Activated T-cell treated with anti-CD3 and anti-CD28 coated beads, Interleukin-2, amount 50 U/mL, for 4 hours (primary cell): ENCODE measurements at places on chromosomes 4 and X. TPM values are rescaled to one million over a fixed set of nuclear protein-coding genes. Genes with fewer than 3 reads are reported as not detected.
A peak's percentile ranks its signal among the peaks of the same experiment; 100 is the strongest.

Gene ATP8A1
- total RNA-seq: 14.8 TPM

DNA sequence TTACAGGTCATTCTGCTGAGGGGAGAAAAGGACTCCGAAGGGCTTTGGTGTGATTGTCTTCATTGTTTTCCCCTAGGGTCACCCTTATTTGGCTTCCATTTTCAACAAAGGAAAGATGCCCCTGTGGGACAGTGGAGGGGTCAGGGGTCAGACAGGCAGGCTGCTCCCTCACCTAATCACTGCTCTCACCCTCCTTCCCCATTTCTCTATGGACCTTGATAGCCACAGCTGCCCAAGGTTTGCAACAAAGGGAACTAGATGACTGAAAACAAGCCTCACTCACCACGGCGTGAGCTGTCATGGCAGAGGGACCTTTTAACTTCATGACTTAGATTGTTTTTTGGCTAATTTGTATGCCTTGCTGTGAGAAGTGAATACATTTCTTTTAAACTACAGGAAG, 40.7 kb downstream of the C4orf51 start:
- DNase-seq: no peak

- DNase-seq: no peak
These were observed 548.0 kb upstream of the IGFBP7 start for GRCh38 chr4:57658188-57658587.

GRCh38 chrX:65866146-65866545, 173.7 kb downstream of the VSIG4 start:
- no peak for DNase-seq

Gene DUSP21
- not detected for total RNA-seq

Gene CXCL8
- 4.2 TPM for total RNA-seq

DNA sequence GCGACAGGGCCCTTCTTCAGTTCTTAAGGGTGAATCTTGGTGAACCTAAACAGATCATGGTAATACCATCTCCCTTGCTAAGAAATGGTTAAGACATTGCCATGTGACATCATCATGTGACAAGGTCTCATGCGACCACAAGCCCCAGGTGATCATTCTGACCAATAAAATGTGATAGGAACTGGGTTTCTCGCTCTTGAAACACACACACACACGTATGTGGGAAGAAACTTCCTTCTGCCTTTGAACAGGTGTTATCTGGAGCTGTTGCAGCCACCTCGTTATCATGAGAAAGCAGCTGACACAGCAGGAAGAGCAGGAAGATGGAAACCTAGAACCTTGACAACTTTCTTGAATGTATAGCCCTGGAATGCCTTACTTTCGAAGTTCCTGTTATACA, 10.2 kb downstream of the SOD3 start:
- no peak for DNase-seq

Gene HSPA4L
- 0.08 TPM for total RNA-seq

DNA sequence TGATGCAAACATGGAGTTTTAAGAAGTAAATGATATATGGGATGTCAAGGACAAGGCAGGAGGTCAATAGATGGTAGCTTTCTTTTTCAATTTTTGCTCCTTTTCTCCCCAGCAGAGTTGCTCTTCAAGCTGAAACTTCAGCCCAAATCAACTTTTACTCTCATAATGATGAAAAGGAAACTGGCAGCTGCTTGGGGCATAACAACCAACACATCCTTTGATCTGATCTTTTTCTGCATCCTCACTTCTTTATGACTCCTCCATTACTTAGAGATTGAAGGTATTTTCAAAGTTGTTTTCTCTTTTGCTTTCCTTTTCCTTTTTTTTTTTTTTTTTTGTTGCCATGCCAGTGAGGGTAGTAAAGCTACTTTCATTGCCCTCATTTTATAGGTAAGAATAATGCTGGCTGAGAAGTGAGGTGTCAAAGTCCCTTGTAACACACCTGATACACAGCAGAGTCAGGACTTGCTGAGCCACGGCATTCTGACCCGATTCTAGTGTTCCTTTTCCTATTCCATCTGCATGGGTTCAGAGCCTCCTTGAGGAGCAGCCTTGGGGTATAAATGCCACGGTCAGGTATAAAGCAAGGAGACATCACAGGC, 26.9 kb downstream of the SLC2A9 start:
- no peak for DNase-seq

GRCh38 chr4:100742045-100742444, 224.2 kb upstream of the EMCN start:
- no peak for DNase-seq

Gene IBSP
- total RNA-seq: not detected

Gene GYG2
- not detected for total RNA-seq

DNA sequence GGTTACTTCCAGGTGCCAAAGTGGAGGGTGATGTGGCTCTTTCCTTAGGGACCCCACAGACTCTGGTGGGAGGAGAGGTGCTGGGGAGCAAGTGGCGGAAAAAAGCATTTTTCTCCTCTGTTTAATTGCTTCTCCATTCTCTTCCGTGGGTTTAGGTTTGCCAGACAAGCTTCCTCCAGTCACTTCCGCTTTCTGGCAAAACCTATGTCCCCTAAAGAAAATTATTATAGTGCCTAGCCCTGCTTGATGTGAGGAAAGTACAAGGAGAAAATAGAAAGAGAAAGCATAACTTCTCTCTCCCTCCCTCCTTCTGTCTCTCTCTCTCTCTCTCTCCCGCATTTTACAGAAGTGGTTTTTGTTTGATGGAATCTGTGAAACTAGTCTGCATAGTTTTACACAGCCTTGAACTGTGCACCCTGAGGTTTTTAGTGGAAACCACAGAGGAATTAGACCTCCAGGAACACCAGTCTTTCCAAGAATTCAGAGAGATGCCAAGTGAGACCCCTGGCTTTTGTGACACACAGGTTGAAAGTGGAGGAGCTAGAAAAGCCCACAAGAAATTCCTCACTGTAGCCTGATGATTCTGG, 231.1 kb upstream of the ANXA3 start:
- no peak for DNase-seq

DNA sequence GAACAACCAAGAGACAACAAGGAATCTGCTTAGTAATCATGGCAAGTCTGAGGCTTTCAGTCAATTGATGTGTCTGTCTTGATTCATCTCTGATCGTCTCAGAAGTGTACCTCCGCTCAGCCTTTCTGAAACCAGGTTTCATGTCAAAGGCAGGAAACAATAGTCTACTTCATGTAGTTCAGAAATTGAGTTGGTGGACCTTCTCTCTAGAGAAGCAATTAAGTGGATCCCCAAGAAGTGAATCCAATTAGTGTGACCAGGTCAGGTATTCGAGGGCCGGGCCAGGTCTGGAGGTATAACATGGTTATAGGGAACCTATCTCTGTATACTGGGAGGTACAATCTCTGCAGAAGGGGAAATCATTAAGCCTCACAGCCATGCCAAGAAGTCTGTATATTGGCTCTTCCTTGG, 32.0 kb downstream of the DAPP1 start:
- DNase-seq: no peak

DNA sequence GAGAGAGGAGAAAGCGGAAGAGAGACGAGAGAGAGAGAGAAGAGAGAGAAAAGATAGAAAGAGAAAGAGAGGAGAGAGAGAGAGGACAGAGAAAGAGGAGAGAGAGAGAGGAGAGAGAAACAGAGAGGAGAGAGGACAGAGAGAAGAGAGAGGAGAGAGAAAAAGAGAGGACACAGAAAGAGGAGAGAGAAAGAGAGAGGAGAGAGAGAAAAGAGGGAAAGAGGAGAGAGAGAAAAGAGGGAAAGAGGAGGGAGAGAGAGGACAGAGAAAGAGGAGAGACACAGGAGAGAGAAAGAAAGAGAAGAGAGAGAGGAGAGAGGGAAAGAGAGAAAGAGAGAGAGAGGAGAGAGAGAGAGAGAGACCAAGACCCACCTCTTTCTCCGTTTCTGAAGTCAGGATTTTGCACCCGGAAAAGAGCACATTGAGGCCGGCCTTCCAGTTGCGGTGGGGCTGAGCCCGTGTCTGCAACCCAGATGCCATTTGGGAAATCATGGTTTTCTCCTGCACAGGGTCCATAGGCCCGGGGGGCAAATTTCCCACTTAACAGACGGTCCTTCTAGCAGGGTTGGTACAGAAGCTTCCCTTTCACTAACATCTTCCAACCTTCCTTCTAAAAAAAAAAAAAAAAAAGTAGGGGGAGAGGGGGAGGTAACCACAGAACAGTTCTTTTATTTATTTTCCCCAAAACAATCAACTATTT, 60.9 kb downstream of the CRLF2 start:
- no peak for DNase-seq

Gene NXF2B
- total RNA-seq: not detected

DNA sequence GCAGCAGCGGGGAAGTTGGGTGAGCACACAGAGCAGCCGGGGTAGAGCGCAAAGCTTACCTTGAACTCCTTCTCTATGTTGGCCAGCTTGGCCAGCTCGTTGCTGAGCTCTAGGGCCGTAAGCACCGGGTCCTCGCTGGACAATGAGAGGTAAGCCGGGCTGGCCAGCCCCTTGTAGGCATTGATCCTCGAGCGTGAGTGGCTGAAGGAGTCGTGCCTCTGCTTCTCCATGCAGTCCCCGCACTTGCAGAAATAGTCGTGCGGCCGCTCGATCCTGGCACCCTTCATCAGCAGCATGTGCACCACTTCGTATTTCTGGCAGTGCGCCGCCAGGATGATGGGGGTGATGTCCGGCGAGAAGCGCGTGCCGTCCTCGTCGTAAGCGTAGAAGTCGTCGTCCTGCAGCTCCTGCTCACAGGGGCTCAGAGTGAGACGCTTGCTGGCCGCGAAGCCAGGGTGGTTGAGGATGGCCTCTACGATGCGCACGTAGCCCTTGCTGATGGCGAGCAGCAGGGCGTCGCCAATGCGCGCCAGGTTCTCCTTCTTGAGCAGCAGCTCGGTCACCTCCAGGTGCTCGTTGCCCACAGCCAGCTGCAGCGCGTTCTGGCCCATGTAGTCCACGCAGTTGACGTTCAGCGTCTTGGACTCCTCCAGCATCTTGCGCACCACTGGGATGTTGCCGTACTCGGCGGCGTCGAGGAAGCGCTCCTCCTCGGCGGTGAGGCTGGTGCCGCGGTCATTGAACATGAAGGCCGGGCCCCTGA, 19.5 kb downstream of the TRPC3 start:
- DNase-seq: no peak

DNA sequence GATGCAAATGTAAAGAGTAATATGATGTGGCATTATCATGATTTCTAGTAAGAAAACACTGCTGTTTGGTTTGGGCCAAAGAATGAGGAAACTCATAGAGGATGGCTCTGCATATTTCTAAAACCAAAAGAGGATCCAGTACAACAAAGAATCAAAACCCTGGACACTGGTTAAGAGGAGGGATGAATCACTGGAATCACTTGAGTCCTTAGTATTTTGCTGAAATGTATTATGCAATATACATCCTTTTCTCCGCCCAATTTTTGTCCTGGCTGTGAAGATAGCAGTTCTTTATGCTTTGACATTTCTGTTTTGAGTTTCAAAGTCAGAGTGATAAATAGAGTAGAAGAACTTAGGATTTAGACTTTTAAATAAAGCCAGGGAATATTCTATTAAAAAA, 345.9 kb downstream of the PACRGL start:
- no peak for DNase-seq

Gene COL4A6
- total RNA-seq: 0.05 TPM

GRCh38 chrX:9312922-9313867, 151.7 kb upstream of the TBL1X start:
- peak; percentile 80 for DNase-seq

Gene PWWP3B
- total RNA-seq: not detected

- no peak for DNase-seq
These were observed 217.4 kb downstream of the DCTD start for GRCh38 chr4:182699795-182700194.

DNA sequence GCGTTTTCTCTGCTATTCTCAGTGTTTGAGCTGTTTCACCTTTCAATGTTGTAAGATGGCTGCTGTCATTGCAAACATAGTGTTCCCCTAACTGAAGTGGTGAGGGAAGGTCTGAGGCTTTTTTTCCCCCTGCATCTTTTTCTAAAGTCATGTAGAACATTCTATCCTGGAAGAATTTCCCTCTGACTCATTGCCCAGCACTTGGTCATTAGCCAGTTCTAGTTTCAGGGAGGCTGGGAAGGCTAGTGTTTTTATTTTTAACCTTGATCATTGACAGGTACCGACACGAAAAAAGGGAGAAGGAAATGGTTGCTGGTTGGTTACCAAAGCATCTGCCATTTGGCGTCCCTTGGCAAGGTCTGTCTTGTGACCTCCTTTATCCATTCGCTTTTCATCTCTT, 6.6 kb downstream of the LANCL3 start:
- no peak for DNase-seq

GRCh38 chrX:53678667-53679066, 7.9 kb downstream of the HUWE1 start:
- DNase-seq: no peak

- no peak for DNase-seq
These were observed 758.5 kb downstream of the KCTD8 start for GRCh38 chr4:43690116-43690515.

- no peak for DNase-seq
These were observed 32.4 kb downstream of the SMPX start for GRCh38 chrX:21725496-21725895.

- no peak for DNase-seq
These were observed 112.1 kb upstream of the NWD2 start for GRCh38 chr4:37132351-37132974.

DNA sequence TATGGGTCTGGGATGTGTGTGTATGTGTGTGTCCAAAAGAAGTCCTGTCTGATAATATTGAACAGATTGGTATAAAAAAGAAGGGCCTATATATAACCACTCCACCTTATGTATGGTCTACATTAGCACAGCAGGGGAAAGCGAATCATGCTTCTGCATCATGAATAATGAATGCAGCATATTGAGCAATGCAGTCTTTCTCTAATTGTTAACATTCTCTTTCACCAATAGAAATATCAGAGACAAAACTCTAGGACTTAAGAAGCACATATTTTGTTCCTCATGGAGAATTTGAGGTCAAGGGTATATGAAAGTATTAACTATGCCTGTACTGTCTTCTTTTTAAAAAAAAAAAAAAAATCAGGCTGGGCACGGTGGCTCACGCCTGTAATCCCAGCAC, 264.3 kb upstream of the NOCT start:
- no peak for DNase-seq

DNA sequence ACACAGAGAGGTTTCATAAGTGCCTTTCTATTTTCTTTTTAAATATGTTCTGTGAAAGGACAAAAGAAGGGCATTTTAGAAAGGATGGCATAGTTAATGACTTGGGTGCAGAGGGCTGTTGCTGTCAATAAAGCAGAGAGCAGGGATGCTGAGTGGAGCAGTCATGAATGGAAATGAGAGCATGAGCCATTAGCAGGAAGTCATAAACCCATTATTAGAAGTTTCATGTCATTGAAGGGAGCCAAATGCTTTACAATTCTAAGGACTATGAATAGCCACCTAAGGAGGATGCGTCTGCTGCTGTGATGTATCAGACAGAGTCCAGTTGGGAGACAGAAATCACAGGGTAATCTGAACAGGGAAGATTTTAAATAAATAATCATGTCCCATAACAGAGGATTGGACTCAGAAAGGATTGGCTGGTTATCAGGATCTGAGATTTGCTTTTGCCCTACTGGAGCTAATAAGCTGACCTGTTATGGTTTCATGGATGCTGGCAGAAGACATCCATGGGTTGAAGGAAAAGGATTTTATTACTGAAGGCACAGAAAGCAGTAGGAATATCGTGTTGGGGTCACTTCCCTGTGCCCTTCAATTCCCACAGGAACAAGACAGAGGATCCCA, 47.5 kb upstream of the WDR19 start:
- DNase-seq: no peak
